Caco-2 (cell line): ENCODE measurements at places on chromosomes 11 and 22.

DNA sequence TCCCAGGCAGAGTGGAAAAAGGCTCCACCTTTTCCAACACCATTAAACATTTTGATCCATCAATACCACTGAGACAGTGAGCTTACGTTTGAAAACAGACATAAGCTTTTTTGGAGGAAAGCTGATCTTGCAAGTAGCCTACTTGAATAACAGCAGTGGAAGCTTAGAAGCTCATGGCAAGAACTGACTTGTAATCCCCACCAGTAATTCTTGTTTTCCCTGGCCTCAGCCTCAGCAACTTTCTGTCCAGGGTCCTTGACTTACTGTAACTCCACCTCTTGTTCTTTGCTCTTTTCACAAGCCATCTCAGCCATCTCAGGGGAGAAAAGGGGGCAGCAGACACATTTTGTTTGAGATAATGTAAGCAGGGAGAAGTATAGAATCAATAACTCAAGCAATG, 12.3 kb upstream of the MPZL2 start:
- no peak for DNase-seq

DNA sequence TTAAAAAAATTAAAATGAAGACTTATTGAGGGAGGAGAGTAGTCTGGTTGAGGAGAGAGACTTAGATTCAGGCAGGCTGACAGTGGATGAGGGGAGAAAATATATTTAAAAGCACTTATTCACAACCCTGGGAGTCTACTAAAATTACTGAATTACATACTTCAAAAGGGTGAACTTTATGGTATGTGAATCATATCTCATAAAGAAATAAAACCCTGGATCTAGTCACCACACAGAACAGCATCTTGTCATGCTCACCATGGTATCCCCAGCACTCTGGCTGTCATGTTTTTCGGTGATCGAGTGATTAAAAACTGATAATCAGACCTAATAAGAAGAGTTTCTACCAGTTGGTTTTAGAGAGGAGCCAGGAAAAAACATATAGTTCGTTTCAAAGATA, 11.0 kb downstream of the TEAD1 start:
- DNase-seq, result no peak

DNA sequence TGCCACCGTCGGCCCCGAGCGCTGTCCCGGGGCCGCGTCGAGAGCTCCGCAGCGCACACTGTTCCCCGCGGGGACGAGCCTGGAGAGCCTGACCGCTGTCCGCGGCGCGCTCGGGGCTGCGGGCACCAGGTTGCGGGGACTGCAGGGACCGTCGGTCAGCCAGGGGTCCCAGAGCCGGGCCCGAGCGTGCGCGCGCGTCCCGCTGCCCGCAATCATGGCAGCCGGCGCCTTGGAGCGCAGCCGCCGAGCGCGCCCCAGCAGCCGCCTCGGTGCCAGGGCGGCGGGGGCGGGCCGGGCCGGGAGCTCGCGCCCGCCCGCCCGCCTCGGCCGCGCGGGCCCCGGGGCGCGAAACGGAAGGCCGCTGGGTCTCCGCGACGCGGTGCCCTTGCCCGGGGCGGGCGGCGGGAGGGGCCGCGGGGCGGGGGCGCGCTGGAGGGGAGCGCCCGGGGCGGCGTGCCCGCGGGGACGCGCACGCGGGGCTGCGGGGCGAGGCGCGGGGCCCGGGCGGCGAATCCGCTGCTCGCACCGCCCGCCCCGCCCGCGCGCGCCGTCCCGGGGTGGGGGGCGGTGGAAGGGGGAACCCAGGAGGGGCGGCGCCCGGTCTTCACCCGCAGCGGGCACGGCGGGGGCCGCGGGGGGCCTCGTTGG, 79.4 kb upstream of the PPARA start:
- peak; percentile 21 for DNase-seq

DNA sequence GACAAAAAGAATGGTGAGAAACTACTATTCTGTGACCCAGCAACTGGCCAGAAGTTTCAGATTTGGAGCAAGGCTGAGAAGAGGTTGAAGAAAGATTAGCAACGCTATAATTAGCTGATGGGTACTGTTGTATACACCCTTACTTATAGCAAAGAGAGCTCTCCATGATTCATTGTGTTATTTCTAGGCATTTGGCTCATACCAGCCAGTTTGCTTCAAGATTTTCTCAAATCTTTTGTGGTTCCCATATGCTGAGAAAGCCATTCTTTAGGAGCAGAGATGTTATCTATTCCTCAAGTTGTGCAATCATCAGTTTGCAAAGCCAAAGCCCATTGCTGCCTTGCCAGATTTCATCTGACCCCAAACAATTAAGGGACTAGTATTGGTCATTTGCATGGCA, 179.4 kb downstream of the ETS1 start:
- DNase-seq, result no peak

GRCh38 chr22:49882519-49883293, 29.1 kb downstream of the ZBED4 start:
- no peak for DNase-seq

GRCh38 chr22:24087071-24087795, 76.1 kb downstream of the CABIN1 start:
- no peak for DNase-seq

- no peak for DNase-seq
Measured at GRCh38 chr11:123797541-123797940, 8.6 kb downstream of the OR6M1 start.

DNA sequence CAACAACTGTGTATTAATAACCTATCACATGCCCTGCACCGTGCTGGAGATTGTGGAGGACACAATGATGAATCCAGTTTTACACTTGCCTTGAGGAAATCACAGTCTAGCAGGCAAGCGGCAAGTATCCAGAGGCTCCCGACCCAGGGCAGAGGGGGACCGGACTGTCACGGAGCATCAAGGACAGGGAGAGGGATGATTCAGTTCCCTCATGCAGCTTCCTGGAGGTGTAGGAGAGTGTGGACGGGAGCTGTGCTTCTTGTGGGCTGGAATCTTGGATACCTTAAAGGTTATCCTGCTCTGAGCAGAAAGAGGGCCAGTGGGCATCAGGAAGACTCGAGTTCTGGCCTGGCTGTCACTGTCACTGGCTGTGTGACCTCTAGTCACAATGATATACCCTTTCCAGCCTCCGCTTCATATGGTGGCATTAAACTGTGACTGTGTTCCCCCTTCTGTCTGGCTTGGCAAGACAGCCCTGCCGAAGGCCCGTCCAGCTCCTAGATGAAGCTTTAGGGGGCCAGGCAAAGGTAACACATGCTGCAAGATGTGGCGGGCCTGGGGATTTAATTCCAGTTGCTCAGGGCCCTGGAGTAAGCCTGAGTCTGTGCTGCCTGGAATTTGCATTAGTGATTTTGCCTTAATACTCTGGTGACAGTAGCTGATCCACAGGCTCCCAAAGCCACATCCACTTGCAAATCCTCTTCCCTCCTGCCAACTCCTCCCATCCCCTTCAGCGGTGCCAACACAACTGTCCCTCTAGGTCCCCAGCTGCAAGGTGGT, 162.8 kb downstream of the DSCAML1 start:
- no peak for DNase-seq
